ENCODE measurements at places on chromosomes 6 and 20.

GRCh38 chr6:137358273-137358672 lies 135.9 kb downstream of the OLIG3 start:
- DNase-seq, result no peak

GRCh38 chr20:36792422-36792821 lies 18.9 kb upstream of the DSN1 start:
- no peak for DNase-seq

- DNase-seq, result no peak
Measured at GRCh38 chr6:37373822-37374471, 20.2 kb downstream of the RNF8 start.

GRCh38 chr6:73739096-73739495 lies 43.1 kb downstream of the CD109 start:
- DNase-seq, result no peak

GRCh38 chr6:35417979-35418661 lies 34.0 kb upstream of the FANCE start:
- DNase-seq, result no peak

DNA sequence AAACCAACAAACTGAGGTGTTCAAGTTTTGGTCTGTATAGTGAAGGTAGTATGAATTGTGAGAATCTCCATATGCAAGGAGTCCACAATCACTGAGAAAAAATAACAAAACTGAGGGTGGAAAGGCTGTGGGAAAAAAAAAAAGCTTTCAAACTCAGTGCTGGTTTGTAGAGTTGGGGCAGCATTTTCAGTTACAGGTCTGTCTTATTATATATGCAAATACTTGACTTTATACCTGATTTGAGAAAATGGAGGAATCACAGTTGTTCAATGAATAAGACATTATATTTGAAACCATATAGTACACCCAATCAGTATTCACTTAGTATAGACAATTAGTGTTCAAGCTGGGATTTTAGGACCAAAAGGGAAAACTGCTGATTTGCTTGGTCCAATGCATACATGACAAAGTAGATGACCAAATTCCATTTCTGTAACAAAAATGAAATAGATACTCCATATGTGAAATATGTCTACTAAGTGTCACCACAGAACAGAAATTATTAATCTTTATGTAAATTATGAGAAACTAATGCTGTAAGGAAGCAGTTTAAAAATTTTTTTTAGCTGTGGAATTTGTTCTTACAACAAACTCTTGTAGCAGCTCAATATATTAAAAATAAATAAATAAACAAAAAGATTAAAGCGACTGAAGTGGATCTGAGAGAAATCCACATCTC lies 187.7 kb downstream of the ASCC3 start:
- DNase-seq, result no peak

- no peak for DNase-seq
Measured at GRCh38 chr6:155717374-155717773, 261.7 kb upstream of the NOX3 start.

DNA sequence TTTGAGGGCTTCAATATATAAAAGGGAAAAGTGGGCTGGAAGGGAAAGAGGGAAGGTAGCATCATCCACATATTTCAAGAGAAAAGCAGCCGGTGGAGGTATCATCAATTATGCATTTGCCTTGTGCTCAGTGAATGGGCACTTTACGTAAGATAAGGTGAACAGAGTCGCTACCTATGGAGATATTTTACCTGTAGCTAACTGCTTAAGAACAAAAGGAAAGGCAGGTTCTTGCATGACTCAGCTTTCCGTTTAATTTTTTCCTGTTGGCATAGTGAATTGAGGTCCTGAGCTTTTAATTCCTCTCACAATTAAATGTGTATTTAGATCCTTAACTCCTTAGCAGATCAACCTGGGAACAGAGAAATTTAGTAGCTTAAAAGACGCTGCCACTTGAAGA lies 25.5 kb upstream of the PLCB4 start:
- DNase-seq, result no peak

DNA sequence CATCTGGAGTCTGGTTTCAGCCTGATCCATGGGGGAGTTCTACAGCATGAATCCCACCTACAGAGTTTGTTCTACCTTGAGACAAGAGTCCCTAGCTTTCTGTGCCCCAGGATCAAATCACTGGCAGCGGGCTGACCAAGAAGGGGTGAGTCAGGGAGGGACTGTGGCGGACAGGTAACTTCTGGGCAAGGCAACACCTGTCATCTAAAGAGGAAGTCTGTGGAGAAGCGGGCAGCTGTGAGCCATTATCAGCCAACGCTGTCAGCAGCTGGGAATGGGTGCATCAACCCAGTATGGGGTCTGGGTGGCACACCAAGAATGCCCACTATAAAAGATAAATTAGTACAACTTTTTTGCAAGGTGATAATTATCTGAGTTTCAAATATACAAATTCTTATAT lies 45.9 kb downstream of the UBE3D start:
- DNase-seq, result no peak

All from psoas muscle (tissue), 8 donors.